ENCODE measurements at places on chromosomes 1 and 21.

DNA sequence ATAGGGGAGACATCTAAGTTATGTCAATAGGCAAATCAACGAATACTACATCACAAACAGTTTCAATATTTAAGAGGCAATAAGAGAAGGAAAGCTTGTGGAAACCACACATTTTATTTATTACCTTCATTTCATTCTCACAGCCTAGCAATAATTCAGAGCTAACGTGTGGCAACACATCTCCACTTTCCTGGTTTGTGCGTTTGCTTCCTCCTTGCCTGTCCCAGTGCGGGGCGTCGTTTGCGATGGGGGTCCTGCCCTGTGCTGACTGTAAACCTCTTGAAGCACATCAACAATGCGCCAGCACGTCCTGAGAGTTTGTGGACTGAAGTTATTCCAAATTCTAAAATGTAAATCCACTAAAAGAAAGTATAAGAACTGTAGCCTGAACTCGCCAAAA, 14.4 kb upstream of the VPS26C start:
- no peak for DNase-seq

DNA sequence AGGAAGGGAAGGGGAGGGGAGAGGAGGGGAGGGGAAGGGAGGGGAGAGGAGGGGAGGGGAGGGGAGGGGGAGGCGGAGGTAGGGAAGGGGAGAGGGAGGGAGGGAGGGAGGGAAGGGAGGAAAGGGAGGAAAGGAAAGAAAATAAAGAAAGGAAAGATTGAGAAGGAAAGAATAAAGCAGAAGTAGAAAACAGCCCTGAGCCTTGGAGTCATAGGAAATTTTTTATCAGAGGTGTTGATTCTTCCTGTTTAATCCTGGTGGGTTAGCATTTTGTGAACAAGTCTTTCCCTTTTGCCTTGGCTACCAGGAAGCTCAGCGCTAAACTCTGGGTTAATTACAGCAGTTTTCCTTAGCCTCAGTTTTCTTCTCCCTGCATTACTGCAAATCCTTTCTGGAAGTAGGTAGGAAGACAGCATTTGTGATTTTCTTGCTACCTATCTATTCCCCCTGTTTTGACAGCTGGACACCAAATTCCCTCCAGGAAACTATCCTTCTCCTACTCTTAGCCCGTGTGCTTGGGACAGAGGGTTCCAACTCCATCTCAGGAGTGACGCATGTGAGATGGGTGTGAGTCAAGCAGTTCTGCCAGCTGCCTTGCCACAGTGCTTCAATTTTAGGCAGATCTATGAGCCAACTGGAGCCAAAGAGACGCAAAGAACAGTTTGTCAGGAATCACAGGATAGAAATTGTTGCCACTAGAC, 26.9 kb downstream of the TOMM20 start:
- no peak for DNase-seq

- no peak for DNase-seq
Measured at GRCh38 chr1:43206600-43207228, 34.6 kb downstream of the CFAP57 start.

- no peak for DNase-seq
Measured at GRCh38 chr1:224623743-224624333, 7.7 kb downstream of the CNIH3 start.

GRCh38 chr1:181129771-181130606, 41.5 kb downstream of the IER5 start:
- no peak for DNase-seq

- DNase-seq, result no peak
Measured at GRCh38 chr1:207918581-207918980, 7.7 kb upstream of the CD34 start.

GRCh38 chr1:4127592-4128140, 227.6 kb upstream of the C1orf174 start:
- no peak for DNase-seq

- no peak for DNase-seq
Measured at GRCh38 chr1:159291424-159291823, 10.7 kb upstream of the FCER1A start.

DNA sequence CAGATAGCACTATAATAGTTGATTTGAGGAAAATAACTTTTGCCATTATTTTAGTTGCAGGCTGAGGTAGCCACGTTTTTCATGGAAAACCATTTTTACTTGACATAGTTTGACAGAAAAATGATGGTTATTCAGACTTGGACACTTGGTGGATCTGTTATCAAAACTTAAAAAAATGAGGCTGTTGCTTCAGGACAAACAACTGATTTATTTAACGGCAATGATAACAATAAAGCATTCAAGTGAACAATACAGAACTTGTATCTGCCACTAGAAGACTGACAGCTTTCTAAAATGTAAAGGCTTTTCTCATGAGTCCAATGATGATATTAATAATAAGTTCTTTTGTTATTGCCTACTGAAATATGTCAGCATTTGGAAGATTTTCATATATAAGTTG, 322.9 kb downstream of the BRINP3 start:
- no peak for DNase-seq

DNA sequence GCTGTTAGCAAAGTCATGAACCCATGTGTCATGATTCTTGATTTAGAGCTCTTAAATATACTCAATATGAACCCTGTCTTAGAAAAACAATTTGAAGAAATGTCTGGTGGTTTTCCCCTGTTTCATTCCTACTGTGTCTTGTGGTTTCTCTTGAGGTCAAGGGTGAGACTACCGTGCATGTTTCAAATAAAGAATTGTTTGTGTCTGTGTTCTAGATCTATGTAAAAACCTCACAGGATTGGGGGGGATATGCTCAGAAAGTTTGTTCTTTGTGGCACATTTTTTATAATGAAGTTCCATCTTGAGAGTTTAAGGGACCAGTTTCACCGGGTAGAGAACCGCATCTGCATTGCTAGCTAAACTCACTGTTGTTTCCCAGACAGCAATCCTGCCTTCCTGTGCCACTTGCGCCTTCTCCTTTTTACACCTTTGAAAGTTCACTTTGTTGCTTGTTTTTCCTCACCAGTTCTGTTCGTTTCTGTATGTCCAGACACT, 30.9 kb upstream of the CACYBP start:
- DNase-seq, result no peak

- no peak for DNase-seq
Measured at GRCh38 chr1:222241410-222241809, 306.5 kb downstream of the HHIPL2 start.

DNA sequence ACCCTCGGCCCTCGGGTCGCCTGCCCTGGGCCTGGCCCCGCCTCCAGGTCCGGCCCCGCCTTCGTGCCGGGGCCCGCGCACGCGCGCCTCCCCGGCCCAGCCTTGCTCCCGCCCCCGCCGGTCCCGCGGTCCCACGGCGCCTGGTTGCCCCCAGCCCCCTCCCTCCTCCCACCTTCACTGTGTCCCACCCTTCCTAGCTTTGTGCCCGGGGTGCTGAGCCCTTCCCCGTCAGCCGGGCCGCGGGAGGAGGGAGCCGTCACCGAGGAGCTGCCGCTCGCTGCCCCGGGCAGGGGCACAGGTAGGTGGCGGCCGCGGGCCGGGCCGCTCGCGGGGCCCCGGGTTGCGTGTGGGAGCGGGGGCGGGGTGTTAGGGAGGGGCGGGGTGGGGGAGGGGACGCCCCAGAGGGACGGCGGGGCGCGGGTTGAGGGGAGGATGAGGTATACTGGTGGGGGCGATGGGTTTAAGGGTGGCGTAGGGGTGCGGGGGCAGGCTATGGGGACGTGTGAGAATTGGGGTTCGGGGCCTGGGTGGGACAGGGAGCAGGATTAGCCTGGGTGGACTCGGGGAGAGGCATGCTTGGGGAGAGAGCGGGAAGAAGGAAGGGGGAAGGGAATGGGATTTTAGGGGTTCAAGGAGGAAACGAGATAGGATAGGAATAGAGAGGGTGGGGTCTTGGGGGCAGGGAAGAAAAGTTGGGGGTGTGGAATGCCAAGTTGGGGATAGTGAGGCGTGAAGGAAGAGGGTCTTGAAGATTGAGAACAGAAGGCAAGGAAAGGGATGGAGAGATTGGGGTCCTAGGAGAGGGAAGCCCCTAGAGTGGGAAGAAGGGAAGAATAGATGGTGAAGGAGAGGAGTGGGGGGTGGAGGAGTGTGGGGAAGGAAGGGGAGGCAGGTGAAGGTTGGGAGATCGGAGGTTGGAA, at the start of gene LRRC42:
Gene LRRC42, plus strand, starts transcription at position 99 of the 920 bp plus-strand sequence. CDS start 5,650 bp downstream, outside the sequence.
- DNase-seq, result peak; percentile 87

GRCh38 chr1:189697113-189697512, 780.6 kb downstream of the BRINP3 start:
- DNase-seq, result no peak

GRCh38 chr21:45839274-45839673, 142.3 kb upstream of the COL6A1 start:
- DNase-seq, result no peak

GRCh38 chr1:26197301-26197700, 6.9 kb downstream of the CATSPER4 start:
- no peak for DNase-seq

DNA sequence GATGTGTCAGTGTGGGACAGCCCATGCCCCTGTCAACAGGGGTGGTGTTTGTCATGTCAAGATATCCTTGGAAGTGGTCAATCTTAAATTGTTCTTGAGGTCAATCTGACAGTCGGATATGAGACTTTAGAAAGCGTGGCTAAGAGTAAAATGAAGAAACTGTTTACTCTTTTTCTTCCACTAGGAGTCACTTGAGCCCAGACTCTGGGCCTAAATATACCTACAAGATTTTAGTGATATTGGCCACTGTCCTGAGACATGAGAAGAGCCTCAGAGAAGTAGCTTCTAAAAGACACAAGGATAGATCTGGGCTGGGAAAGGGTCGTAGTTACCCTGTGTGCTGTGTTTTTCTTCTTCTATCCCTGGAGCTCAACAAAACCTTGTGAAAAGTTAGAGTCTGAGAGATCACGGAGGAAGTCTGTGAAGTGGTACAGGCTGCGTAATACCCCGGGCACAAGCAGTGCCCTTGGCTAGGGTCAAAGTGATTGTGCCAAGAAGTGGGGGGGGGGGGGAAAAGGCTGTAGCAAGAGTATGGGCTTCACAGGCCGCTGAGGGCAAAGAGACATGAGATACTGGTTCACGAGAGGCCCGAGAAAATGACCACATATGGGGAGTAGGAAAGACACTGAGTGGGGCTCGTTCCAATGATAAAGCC, 355.2 kb upstream of the GREM2 start:
- DNase-seq, result no peak

DNA sequence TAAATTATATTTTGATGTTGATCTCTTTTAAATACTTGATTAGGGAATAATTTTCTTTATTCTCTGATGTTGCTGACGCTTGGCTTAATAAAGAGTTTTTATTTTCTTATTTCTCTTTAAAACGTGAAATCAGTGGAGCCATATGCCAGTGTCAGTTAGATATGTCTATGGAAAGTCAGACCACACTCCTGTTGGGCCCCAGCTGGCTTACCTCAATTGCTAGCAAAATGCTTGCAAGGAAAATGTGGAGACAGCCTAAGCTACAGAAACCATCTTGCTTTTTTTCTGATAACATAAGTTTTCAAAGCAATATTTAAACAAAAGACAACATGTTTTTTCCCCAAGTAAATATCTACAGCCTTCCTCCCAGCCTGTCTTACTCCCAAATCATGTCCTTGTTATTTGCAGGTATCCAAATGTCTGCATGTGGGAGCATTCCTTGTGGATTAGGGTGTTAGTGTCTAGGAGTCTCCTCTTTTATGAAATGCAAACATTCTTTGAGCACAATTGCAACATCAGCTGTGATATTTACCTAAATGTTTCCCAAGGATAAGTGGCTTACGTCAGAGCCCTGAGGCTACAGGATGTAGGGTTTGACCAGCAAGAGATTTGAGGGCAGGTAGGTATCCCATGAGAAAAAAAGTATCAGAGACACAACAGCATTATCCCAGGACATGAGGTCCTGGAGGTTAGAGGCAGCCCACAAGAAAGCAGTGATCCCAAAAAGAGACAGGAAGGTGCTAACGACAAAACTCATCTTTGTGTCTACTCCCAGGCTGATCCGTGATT, 117.2 kb upstream of the KCNJ15 start:
- no peak for DNase-seq

- DNase-seq, result no peak
Measured at GRCh38 chr1:222021129-222021528, 279.2 kb upstream of the DUSP10 start.

DNA sequence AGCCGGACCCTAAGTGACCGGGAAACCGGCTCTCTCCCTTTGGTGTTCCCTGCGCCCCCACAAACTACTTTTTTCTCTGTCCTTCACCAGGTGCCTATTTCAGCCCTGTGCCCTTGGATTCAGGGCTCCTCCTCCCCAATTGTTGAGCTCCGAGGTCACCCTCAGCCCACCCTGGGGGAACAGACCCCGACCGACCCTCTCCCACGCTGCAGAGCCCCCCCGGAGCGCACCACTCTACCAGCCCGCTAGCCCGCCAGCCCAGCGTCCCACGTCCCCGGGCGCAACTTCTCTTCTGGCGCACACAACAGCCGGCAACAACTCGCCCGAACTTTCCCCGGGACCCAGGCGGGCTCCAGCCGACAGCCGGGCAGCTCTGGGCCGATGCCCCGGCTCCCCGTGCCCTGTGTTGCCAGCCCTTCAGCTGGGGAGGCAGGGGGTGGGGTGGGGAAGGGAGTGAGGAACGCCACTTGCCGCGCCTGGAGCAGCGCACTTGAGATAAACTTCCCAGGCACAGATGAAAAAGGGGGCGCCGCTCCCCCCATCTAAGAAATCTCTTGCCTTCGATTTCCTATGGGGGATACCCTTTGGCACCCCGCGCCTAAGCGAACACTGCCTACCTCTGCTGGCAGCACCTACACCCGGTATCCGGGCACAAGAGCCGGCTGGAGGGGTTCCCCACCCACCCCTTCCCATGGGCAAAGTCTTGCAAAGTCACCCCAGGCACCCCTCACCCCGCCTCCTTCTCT, 997 bp downstream of the CASZ1 start:
- DNase-seq, result no peak

GRCh38 chr1:227192163-227192562, 126.1 kb downstream of the CDC42BPA start:
- no peak for DNase-seq

DNA sequence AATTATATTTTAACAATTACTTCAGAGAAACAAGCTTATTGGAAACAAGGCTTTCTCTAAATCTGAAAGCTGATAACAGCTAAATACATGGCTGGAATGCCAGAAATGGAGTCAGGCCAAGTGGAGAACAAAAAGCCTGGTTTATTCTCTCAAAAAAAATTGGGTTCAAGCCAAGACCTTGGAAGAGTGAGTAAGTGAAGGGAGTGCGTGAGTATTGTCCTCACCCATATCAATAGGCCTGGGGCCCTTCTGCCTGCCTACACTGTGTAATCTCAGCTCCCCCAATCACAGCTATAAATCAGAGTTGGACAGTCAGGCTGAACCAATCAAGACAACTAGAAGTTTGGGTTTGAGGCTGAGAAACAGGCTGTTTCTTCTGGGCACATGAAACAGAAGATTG, 7.4 kb downstream of the KYAT3 start:
- DNase-seq, result no peak

Data from activated CD4-positive, CD25-positive, alpha-beta regulatory T cell (primary cell).